ENCODE measurements at places on chromosomes 5 and 9.

DNA sequence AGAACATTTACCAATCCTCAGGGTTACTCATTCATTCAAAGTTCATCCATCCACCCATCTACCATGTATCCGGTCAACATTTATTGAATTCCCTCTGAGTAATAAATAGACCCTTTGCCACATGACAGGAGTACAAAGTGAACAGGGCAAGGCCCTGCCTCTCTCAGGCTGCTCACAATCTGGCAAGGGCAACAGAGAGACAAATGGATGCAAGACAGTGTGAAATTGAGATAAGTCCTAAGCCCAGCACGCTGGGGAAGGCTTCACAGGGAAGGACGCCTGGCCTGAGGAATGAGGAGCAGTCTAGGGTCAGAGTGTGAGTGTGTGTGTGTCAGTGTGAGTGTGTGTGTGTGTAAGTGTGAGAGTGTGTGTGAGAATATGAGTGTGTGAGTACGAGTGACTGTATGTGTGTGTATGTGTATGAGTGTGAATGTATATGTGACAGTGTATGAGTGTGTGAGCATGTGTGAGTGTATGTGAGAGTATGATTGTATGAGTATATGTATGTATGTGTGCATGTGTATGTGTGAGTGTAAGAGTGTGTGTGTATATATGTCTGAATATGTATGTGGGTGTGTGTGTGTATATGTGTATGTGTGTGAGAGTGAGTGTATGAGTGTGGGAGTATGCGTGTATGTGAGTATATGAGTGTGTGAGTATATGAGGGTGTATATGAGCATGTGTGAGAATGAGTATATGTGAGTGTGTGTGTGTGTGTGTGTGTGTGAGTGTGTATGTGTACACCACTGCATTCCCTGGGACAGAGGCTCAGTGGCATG lies 145.6 kb downstream of the FSTL4 start:
- DNase-seq: no peak

DNA sequence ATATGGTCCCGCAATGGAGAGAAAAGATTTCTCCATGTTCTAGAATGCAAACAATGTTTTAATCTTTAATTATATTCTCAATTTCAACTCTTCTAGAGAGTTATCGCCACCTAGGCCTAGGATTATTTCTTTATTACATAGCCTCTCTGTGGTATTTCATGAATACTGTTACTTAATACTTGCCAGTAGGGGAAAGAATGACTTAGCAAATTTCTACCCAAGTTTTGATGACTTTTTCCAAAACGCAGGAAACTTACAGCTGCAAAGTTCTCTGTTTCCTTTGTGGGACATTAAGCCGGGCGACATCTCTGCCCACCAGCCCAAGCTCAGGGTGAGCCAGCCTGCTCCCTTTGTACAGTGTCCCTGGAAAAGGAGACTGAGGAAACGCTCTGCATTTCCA lies 73.8 kb downstream of the MED27 start:
- no peak for DNase-seq

DNA sequence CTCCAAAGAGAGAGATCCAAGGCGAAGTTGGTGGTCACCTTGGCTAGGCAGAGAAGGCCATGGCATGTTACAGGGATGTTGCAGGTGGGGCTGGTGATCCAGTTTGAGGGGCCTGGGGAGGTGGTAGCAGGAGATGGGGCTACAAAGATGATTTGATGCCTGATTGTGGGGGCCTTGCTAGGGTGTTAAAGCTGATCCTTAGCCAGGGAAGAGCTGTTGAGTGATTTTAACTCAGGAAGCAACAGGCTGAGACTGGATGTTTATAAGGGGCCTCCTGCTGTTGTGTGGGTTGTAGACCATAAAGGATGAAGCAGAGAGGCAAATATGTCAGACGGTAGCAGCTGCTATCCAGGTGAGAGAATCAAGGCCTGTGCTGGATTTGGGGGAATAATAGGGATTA lies 19.0 kb upstream of the SMAD5 start:
- no peak for DNase-seq

DNA sequence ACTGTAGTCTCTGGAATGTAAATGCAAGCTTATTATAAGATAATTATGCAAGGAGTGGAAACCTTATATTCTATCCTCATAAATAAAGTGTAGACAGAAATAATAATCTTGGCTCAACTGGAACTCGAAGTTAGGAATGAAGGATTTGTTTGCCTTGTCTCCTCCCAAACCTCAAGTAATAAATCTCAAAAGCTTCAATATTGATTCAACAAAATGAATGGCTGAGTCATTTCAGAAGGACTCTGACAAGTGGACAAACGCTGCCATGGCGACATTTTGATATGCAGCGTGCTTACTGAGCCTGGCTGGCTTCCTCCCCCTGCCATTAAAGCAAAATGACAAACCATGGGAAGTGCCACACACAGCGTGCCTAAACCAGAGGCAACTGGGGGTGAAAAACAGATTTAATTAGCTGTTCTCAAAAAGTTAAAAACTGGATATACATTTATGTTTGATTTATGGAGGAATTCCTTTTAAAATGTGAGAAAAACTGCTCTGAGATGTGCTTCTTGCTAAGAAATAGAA lies 10.5 kb upstream of the ADGRV1 start:
- no peak for DNase-seq

- DNase-seq: peak; percentile 28
Measured at GRCh38 chr5:168334695-168335094, 43.2 kb downstream of the WWC1 start.

DNA sequence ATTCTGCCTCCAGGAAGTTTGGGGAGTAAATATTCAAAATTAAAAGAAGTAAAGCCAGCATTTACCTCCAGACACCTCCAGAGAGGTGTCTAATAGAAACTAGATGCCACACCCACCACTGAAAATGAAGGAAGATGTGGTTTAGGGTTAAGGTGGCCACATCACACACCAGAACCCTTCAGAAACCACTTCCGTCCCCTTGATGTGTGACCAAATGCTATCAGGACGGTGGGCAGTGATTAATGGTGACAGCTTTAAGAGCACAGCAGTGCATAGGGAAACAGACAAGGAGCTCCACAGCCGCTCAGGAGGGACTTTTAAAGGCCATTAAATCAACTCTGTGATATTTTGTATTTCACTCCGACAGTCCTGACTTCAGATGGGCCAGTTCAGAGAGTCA lies 295.2 kb downstream of the BRINP1 start:
- DNase-seq: no peak

- no peak for DNase-seq
Measured at GRCh38 chr5:54243483-54244080, 66.8 kb downstream of the ARL15 start.

DNA sequence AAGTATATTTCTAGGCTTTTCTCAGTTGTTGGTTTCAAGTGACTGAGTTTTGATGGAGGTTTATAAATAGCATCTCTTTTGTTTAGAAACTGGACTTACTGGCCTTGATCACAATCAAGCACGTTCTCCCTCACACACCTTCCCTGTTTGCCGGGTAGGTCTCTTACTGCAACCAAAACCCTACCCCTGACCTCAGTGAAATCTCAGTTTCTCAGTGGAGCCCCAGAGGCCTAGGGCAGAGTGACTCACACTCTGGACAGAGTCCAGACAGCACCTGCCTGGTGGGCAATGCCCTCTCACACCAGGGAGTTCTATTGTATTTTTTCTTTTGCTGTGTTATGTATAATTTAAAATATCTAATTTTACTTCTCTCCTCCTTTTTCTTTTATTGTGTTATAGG lies 48.4 kb upstream of the EPB41L4B start:
- no peak for DNase-seq

DNA sequence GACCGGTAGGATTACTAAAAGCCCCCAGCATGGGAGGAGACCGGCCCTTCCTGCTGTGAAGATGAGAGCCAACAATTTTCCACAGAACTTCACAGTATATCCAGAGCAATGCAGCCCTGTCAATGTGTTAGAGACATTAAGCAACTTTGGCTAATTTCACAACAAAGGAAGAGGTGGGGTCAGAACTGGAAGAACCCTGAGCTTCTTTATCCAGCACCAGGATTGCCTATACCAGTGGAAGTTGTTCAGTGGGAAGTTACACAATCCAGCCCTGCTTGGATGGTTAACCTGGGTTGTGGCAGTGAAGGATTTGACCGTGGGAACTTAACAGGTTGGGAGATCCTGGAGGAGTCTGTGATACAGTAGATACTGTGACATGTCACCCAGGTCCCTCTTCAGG lies 197.0 kb downstream of the FBN2 start:
- DNase-seq: no peak

DNA sequence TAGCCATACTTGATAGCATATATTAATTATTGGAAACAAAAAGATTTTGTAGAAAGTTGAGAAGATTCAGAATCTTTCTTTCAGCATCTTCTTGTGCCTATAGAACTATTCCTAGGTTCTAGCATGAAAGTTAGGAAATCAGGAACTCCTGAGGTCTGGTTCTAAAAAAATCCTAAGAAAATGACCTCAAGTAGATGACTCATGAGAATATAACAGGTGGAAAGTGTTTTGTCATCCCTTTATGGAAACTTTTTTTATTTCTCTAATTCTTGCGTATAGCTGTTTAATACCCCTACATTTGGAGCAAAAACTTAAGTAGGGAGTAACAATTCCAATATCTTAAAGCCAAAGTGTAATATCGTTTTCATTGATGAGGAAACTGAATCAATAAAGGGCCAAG lies 574.1 kb downstream of the NR2F1-AS1 start:
- no peak for DNase-seq

- peak; percentile 69 for DNase-seq
Measured at GRCh38 chr5:122170620-122171019, 41.3 kb downstream of the ZNF474 start.

DNA sequence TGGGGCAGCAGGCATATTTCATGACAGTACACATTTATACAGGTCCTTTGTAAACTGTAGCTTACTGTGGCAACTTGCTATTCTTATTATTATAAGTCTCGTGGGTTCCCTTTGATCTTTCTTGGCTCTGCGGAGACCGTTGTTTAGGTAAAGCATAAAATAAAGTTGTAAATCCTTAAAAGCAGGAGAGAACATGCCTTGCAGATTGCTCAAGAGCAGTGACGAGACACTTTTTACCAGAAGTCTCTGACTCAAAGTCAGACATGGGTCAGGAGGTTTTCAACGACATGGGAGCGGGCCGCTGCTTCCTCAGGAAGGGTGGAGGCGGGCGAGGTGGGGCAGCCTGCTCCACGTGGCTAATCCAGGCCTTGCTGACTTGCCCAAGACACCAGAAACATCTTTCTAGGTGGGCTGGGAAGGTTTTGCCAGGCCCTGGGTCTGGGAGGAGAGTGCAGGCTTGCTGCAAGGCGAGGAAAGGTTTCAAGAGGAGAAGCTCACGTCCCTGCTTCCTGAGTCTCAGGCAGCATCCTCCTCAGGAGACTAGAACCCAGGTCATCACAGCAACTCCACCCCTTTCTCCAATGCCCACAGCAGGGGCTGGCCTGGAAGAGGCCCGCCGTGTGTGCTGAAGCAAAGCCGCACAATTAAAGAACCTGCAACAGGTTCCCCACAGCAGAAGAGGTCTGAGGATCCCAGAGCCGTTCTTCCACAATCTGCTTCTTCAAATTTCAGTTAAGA lies 6.5 kb downstream of the TBC1D2 start:
- no peak for DNase-seq

DNA sequence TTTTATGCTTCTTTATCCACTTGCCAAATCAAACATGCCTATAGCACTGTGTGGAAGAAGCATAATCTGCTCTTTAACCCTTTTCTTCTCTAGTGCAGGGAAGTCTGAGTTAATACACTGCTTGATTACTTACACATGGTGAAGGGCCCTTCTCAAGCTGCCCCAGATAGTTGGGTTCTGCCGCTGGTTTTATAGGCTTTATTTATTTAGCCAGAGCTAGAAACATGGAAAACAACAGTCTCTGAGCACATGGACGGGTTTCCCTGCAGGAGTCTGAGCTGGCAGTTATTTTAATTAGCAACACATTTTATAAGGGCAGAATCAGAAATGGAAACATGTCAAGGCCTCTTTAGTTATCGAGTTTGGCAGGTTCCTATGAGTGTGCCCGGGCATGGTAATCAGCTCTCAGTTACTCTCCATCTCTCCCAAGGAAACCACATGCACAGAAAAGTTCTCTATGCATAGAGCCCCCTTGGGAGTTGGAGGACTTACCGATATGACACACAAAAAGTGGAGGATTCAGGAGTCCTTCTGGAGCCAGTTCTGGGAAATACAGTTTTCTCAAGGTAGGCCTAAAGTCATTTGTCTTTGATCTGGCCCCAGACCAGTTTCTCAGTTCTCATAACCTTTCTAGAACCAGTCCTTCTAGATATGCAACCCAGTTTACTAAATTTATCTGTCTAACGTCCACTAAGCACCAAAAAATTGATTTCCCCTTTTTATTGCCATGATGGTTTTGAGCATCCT lies 564.8 kb downstream of the ACTL7B start:
- no peak for DNase-seq

DNA sequence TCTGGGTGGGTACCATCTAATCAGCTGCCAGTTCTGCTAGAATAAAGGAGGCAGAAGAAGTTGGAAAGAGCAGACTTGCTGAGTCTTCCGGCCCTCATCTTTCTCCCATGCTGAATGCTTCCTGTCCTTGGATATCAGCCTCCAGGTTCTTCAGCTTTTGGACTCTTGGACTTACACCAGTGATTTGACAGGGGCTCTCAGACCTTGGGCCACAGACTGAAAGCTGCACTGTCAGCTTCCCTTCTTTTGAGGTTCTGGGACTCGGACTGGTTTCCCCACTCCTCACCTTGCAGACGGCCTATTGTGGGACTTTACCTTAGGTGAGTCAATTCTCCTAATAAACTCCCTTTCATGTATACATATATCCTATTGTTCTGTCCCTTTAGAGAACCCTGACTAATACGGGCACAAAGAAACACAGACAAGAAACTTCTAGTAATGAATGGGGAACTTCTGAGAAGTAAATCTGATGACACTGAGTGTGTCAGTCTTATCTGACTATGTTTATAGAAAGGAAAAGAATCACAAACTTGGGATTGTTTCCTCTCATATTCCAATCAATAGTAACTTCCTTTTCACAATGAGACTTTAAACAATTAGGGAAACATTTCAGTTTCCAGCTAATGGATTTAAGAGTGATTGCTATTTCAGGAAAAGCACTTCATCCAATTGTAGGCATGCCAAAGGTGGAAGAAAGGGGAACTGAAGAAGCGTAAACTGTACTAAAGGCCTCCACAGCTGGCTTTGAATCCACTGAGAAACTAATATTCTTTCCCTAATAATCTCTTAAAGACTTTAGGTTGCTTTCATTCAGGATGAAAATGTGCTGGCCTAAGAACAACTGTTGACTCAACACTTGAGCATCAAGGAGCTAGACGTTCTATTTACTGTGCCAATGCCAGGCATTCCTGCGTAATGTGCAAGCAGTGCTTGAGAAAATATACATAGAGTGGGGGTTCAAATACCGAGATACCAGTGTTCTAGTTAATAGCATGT lies 127.9 kb upstream of the PTGER4 start:
- DNase-seq: peak; percentile 90

DNA sequence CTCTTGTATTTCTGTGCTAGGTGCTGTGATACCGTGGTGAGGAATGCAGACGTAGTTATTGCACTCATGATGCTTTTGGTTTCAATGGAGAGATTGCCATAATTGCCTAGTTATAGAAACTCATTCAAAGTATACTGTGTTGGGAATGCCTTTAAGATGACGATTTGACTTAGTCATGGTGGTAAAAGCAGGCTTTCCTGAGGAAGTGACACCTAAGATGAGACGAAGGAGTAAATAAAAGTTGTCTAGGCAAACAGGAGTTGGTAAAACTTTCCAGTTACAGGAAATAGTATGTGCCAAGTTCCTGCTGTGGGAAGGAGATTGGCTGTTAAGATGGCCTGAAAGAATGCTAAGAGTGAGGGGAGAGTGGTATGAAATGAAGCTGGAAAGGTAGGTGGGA lies 48.1 kb downstream of the FOCAD start:
- no peak for DNase-seq

GRCh38 chr5:9037048-9037447 lies 508.8 kb downstream of the SEMA5A start:
- no peak for DNase-seq
